ENCODE measurements at places on chromosomes 13 and 19. TPM values are rescaled to one million over a fixed set of nuclear protein-coding genes. Genes with fewer than 3 reads are reported as not detected.

- no peak for DNase-seq
Measured at GRCh38 chr13:35470671-35471661, 5.5 kb downstream of the MAB21L1 start.

GRCh38 chr13:28705461-28706083, 13.2 kb downstream of the SLC46A3 start:
- DNase-seq = no peak

DNA sequence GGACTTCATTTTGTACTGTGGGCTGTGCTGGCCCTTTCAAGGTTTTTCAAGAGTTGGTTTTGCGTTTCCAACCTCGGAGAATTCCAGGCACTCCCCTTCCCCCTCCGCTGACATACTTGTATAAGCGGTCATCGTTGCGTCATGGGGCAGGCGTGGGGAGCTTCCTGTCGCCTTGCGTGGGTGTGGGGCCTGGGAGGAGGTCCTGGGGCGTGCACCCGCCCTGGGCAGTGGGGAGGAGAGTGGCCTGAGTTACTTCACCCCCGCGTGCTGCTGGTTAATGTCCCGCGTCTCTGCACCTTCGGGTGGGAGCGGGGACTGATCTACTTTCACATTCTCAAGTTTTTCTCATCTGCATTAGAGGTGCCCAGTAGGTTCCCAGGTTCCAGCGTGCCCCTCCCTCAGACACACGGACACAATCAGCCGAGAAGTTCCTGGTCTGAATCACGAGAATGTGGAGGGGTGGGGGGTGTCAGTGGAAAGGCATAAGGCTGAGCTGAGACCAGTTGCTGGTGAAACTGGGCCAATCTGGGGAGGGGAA, 4.1 kb downstream of the IER2 start:
- peak; percentile 78 for DNase-seq

The TRAPPC6A gene
- polyA plus RNA-seq = 25.5 TPM

The SKA3 gene
- polyA plus RNA-seq = 12.2 TPM

The SELENOV gene
- polyA plus RNA-seq = 3.8 TPM

GRCh38 chr13:86986448-86986847, 684.7 kb upstream of the SLITRK5 start:
- no peak for DNase-seq

- DNase-seq = no peak
Measured at GRCh38 chr19:3353493-3353892, 12.9 kb upstream of the NFIC start.

The ZNF444 gene
- 19.6 TPM for polyA plus RNA-seq

DNA sequence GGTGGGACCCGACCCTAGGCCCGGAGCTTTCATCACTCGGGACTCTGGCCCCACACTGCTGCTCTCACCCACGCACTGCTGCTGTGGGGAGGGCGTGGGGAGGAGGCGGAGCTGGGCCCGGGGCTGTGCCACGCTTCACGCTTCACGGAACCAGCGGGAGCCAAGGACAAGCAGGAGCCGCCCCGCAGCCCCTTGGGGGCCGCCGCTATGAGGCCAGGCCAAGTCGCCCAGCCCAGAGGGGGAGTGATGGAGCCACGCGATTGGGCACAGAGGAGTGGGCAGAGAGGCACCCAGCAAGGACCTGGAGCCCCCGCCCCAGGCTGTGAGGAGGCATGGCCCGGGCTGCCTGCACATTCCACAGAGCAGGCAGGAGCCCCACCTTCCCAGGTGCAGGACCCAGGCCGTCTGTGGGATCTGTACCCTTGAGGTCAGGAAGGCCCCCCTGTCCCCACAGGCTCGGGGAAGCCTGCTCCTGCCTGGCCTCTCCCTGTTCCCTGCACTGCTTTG, 10.2 kb upstream of the SUPT20H start:
- no peak for DNase-seq

DNA sequence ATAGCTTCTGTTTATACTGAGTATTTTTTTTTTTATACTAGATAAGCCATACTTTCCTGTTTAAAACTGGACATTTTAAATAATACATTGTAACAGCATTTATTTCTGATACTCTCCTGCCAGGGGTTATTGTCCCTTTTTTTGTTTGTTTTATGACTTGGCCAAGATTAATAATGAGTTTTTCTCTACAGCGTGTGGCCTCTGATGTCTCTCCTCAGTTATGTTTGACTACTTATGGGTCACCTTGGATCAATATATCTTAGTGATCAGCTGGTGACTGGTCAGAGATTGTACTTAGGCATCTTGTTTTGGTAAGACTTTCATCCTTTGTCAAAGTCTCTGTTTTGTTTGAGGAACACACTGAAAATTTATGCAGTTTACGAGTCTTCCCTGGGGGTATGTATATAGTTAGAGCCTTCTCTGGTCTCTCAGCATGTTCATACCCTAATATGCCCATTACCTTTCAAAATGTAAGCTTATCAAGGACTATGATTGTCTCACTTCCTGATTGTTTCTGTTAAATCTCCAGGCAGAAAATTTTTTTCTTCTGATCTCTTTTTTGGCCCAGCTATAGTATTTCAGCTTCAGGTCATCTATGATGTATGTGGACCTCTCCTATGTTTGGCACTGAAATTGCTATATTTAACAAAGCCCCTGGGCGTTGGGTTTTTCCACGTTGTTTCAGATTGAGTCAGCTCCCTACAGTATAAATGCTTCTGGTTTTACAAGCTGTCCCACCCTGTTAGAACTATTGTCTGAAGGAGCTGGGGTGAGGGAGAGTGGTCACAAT, 87.9 kb downstream of the URI1 start:
- no peak for DNase-seq

DNA sequence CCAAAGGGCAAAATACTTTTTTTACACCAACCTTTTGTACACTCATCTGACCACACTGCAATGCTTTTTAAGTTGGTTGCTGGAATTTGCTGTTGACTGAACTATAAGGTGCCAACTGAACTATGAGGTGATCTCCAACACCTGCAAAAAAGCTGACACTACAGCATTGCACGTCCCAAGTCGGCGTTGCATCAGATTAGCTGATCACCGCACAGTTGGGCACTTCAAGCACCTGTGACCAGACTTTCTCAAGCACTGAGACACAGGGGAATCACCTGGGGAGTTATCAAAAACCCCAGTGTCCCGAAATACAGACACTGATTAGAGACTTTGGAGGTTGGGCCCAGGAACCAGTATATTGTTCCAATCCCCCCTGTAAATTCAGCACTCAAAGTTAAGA, 1.1 kb downstream of the NLRP11 start:
- no peak for DNase-seq

DNA sequence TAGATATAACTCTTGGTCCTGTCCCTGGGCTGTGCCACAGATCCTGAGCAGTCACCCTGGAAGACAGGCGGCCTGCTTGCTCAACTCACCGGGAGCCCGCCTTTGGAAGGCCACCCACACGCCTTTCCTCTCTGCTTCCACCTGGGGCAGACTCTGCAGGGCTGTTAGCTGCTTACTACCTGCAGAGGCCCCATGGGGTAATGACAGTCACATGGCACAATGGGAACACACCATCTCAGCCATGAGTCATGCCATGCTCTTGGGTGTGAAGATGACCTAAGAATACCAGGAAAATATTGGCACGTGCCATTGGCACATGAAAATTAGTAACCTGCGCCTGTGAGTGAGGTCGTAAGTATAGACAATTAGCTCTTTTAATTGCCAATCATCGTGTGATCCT, 108.6 kb downstream of the COL4A2 start:
- DNase-seq = no peak

DNA sequence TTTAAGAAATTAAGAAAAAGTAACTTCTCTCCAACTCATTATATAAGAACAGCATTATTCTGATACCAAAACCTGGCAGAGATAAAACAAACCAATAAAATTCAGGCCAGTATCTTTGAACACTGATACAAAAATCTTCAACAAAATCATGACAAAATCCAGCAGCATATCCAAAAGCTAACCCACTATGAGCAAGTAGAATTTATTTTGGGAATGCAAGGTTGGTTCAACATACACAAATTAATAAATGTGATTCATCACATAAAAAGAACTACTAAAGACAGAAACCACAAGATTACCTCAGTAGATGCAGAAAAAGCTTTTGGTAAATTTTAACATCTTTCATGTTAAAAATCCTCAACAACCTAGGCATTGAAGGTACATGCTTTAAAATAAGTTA, 12.3 kb downstream of the ZNF91 start:
- no peak for DNase-seq

GRCh38 chr19:17957149-17957849, 9.6 kb upstream of the KCNN1 start:
- DNase-seq = no peak

GRCh38 chr13:28651810-28652401, 7.0 kb upstream of the POMP start:
- no peak for DNase-seq

The NUMBL gene
- polyA plus RNA-seq = 9.5 TPM

- no peak for DNase-seq
Measured at GRCh38 chr19:21848706-21849105, 12.7 kb upstream of the ZNF43 start.

DNA sequence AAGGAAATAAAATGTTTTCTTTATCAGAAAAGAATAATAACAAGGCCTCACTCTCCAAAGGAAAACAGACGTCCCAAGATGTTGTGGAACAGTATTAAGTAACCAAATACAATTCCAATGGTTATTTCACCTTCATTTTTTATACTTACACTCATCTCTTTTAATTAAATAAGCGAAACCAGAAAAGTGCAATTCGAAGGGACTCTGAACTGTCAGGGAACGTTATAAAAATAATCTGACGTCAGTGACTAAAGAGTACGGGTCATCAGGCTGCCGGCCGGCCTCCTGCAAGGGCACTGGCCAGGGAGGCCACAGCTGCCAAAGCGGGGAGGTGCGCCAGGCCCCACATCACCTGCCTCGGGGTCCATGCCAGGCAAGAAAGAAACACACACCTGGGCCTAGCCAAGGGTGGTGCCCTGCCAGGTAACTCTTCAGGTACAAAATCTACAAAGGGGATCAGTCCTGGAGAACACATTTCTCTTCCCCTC, 61.2 kb downstream of the CDADC1 start:
- DNase-seq = no peak
